CD4-positive, alpha-beta T cell treated with Interleukin-1 beta for 1 hour (primary cell): ENCODE measurements at places on chromosomes 13 and 19.

- no peak for DNase-seq
Measured at GRCh38 chr13:53694814-53695532, 666.4 kb downstream of the OLFM4 start.

DNA sequence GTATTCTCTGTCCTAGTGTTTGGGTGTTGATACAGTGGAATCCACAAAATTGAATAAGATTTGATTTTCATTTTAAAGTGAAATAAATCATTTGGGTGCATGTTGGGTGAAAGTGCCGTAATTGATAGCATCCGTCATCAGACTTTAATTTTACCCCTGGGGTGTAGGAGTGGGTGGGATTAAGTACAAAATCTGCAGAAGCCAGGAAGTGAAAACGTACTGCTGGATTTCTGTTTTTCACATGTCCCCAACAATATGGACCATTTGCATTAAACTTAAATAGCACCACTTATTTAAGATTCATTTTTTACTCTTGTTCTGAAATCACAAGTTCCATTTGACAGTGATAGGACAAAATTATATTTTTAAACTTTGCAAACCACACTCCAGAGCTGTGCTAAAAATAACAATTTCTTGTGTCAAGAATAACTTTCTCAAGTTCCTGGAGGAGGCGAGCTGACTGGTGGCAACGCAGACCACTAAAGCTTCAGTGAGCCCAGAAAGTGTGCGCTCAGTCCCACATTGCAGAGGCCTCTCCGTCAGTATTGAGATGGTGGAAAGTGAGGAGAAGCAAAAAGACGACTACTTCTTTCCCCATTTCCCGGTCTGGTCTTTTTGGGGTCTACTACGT is 71.3 kb downstream of the ARHGEF7 start:
- DNase-seq = no peak

- no peak for DNase-seq
Measured at GRCh38 chr19:44577566-44577874, 35.8 kb upstream of the IGSF23 start.

GRCh38 chr13:43908156-43909126 is 28.7 kb downstream of the LACC1 start:
- DNase-seq = peak; percentile 27

GRCh38 chr19:16945762-16946465 is 57.1 kb downstream of the F2RL3 start:
- no peak for DNase-seq

DNA sequence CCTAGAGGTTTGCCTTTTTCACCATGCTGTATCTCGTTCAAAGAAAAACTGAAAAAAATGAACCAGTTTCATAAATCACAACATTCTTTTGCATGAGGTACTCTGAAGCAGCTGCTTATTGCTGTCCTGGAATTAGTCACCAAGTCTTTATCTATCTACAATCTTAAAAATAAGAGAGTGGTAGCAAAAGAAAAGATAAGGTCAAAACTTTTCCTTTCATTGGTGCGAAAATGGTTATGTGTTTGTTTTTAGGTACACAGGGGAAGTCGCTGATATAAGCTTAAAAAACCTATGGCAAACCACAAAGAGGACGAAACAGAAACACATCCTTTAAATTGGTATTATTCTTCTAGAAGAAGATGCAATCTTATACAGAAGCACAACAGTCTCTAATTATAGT is 20.7 kb downstream of the OBI1 start:
- no peak for DNase-seq

- DNase-seq = no peak
Measured at GRCh38 chr19:38626401-38626800, 7.4 kb downstream of the EIF3K start.

DNA sequence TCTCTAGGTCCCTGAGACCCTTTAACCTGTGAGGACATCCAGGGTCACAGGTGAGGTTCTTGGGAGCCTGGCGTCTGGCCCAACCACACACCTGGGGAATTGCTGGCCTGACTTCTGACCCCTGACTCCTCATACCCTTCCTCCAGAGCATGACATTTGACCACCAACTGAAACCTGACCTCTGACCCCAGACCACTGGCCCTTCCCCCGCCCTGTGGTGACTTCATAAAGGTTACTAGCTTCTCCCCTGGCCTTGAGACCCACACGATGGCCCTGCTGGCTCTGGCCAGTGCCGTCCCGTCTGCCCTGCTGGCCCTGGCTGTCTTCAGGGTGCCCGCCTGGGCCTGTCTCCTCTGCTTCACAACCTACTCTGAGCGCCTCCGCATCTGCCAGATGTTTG is at the start of gene SPACA6:
Gene SPACA6 (plus strand): TSS at position 71 of the 400 bp plus-strand sequence. CDS start 197 bp downstream, at position 268.
- no peak for DNase-seq

GRCh38 chr19:1276628-1277022 is 1.3 kb downstream of the FAM174C start:
- DNase-seq = no peak

DNA sequence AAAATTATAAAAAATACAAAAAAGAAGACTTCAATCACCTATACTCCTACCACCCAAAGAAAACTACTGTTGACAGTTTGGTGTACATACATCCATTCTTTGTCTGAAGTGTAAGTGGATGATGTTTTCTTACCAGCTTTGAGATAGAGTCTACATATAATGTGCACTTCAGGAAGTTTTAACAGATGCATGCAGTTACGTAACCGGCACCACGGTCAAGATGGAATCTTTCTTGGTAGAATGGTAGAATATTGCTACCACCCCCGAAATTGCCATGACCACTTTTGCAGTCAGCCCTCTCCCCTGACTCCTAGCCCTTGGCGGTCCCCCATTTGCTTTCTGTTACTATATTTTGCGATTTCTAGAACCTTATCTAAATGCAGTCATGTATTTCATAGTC is 1.4 kb downstream of the CUL4A start:
- DNase-seq = no peak

DNA sequence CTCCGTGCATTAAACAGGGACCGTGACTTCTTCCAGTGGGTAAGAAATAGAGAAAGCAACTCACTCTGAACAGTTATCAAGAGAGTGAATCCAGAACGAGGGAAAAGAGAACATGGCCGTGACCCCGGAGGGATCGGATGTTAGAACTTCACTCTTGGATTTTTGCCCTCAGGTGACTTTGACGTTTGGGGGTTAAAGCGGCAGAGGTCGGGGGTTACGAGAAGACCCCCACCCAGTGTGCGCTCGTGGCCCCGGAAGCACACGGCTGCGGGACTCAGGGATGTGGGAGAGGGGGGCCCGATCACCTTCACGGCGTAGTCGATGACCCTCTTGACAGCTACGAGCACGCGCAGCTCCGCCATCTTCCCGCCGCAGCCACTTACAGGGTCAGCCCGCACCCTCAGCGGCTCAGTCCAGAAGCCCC is at the start of gene ETFB:
Gene ETFB (minus strand): TSS at position 424 of the 424 bp plus-strand sequence. CDS start 62 bp downstream, at position 362.
- DNase-seq = no peak

GRCh38 chr13:27151798-27152599 is 19.6 kb downstream of the USP12 start:
- no peak for DNase-seq

DNA sequence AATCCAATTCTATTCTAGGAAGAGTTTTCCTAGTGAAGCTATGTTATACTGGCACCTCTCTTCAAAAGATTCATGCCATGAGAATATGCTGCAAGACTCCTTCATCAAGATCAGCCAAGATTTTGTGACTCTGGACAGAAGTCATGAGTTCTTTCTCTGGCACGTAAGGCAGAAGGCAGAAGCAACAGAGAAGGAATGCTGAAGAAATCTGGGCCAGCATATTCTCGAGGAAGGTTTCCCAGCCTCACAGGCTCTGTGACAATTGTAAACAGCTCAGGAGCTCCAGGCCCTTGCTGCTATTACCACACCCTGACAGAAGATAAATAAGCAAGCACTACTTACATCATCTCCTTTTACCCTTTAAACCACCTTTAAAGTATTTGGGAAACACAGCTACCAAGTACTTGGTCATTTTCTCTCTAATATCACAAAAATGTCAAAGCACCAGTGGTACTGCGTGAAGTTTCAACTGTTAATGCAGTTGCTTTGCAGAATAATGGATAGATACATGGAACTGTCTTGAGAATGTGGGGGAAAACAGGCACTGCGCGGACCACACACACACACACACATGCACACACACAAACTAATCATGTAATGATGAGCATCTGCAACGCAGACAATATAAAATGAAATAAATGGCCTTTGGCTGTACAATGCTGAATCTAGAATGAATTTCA is 55.4 kb downstream of the INTS6 start:
- DNase-seq = no peak

GRCh38 chr13:44352202-44352601 is 21.4 kb upstream of the SERP2 start:
- DNase-seq = no peak

- no peak for DNase-seq
Measured at GRCh38 chr19:17553256-17553655, 2.2 kb upstream of the COLGALT1 start.

DNA sequence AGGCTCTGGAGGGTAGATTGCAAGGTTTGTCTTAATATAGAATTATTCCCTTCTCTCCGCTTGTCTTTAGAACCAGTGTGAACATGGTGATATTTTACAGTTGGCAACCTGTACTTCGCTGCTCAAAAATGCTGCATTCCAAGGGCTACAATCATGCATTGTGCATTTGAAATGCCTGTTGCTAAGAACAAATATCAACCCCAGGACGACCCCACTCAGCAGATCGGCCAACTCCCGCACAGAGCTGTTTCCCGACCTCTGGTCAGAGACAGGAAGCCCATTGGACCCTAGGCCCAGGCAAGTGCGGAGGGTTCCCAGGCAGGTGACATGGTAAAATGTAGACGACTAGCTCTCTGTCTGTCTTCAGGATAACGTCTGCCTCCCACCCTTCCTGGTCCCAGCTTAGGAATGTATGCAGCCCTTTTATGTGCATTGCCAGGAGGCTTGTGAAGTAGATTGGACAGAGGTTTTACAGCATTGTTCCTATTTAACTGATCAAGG is 263.5 kb downstream of the FOXO1 start:
- DNase-seq = no peak

- no peak for DNase-seq
Measured at GRCh38 chr19:22620401-22620800, 13.7 kb upstream of the ZNF492 start.

DNA sequence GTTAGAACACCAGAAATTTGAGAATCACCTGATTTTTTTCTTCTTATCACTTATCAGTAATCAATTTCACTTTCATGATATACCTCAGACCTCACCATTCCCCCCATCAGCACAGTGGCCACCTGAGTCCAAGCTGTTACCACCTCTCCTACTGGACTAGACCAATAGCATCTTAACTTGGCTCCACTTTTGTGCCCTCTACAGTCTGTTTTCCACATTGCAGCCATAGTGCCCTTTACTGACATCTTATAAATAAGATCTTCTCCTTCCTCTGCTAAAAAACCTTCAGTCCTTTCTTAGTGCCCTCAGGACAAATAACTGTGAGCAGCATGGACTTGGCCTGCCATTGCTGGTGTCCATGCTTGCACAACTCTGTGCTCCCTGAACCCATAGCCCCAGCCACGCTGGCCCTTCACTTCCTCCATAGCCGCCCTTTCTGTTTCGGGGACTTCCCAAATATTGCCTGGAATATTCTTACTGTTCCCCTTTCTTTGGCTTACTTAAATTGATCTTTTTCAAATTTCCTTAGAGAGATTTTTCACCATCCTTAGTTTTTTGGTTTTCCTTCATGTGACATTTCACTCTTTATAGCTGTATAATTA is 380.8 kb downstream of the LMO7 start:
- no peak for DNase-seq

DNA sequence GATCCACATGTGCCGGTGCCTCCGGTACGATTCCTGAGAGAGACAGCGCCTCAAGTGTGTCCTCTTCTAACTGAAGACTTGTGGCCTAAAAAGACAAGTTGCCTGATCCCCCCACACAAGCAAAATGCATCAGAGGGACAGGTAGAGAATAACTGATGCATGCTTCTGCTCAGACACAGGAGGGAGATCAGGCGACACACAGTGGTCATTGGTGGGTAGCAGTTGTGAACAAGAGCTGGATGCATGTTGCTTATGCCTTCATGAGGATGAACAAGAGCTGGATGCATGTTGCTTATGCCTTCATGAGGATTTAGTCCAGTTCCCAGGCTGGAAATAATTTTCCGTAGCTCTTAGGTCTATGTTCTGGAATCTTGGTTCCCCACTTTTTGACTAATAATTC is 505.6 kb downstream of the MYO16 start:
- DNase-seq = no peak

DNA sequence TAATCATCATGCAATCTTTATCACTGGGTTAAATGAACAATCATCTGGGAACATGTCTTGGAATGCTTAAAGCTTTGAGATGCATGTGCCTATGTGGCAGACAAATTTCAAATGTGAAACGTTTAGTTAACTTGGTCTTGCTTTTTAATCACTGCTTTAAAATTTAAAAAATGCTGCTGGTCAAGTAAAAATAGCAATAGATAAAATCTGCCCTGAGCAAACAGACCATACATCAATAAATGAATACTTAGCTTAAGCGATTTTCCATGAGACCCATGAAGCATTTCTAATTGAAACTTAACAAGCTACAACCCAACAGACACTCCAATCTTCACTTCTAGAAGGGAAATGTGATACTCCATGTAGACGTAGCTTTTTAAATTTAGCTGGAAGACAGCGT is 1.9 kb upstream of the KL start:
- no peak for DNase-seq
